ENCODE measurements at places on chromosomes 1 and 21.

- DNase-seq: no peak
These were observed 2.6 kb downstream of the COL16A1 start for GRCh38 chr1:31701091-31701736.

GRCh38 chr21:15414057-15414456 lies 315.7 kb upstream of the USP25 start:
- DNase-seq: no peak

GRCh38 chr1:161420763-161421455 lies 53.2 kb upstream of the CFAP126 start:
- DNase-seq: no peak

GRCh38 chr21:41501919-41502318 lies 6.0 kb downstream of the TMPRSS2 start:
- DNase-seq: no peak

GRCh38 chr1:183251101-183251958 lies 65.3 kb downstream of the LAMC2 start:
- no peak for DNase-seq

DNA sequence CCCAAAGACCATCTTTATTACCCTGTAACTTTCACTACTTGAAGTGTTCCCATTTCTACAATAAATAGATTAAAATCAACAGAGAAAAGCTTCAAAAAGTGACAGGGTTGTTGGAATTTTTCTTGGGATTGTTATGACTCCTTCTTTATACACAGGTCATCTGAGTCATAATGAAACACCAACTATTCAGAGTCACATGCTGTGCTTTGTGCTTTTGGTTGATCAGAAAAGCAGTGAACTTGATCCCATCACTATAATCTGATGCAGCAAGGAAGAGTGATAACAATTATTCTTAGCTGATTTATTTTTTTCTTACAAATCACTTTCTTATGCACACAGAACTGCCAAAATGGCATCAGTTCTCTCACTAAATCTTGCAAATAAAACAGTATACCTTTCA lies 422.9 kb downstream of the PTBP2 start:
- no peak for DNase-seq

GRCh38 chr1:220878191-220879075 lies 810 bp upstream of the HLX start:
- no peak for DNase-seq

GRCh38 chr1:10891091-10891490 lies 94.6 kb upstream of the CASZ1 start:
- no peak for DNase-seq

DNA sequence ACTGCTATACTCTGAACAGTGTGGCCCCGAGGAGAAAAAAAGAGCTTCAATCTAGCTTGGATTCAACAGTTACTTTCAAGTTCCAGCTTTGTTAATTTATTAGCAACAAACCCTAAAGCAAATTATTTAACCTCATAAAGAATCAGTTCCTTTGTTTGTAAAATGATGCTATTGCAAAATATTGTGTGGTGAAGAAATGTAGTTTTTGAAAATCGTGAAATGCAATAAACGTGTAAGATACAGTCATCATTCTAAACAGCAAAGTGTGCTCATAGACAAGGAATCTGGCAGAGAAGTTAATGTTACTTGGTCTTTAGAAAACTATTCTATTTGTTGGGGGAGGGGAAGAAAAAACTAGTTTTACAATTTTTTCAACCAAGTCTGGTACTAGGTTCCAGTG lies 297.6 kb upstream of the ADGRL4 start:
- no peak for DNase-seq

- DNase-seq: no peak
These were observed 15.2 kb upstream of the GPR153 start for GRCh38 chr1:6275826-6276782.

DNA sequence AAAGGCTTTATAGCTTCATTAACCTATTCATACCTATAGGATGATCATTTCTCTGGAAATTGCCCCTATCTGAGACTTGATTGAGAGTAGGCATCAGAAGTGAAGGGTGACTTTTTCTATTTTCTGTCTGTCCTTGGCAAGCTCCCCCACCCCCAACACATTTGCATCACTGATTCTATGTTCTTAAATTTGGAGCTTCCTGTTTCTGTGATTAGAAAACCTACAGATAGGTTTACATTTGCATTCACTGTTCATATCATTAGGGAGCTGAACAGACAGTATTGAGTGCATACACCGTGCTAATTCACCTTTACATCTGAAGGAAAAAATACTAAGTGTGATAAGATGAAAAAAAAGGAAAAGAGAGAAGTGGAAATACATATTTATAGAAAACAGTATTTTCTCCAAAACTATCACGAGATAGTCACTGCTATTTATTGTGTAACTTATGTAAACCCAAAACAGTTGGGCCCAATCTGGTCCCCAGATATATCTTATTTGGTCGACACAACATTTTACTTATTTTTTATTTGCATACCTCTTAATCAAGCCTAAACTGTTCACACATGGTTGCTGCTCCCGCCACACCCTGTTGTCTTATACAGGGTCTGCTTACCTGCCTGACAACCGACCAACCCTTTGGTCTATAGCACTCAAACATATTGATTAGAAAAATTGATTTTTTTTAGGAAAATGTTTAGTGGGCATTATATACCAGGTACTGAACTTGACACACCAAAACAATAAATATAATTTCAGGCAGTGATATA lies 218.8 kb downstream of the NTNG1 start:
- no peak for DNase-seq

GRCh38 chr1:229344139-229344538 lies 1.3 kb upstream of the CCSAP start:
- no peak for DNase-seq

DNA sequence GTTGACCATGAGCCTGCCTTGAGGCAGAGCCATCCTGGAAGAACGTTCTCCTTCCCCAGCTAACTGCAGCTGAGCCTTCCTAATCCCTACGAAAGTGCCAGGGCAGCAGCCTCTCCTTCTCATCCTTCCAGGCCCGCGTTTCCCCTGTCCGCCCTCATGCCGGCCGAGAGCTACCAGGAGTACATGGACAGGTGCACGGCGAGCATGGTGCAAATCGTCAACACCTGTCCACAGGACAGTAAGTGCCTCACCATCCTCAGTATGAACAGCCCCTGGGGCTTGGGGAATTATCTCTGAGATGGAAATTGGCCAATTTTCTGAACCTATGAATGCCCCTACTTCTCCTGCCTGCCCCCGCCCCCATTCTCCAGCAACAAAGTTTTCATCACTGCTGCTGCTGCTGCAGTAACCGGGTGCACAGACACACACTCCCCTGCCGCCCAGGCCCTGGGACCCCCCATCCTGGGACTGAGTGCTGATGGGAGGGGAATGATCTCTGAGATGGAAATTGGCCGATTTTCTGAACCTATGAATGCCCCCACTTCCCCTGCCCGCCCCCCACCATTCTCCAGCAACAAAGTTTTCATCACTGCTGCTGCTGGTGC lies 39.6 kb downstream of the UBASH3A start:
- no peak for DNase-seq

- DNase-seq: peak; percentile 48
These were observed 58.7 kb downstream of the RUNX3 start for GRCh38 chr1:24871306-24871901.

GRCh38 chr1:200247518-200247917 lies 162.3 kb downstream of the ZNF281 start:
- no peak for DNase-seq

- no peak for DNase-seq
These were observed 160.8 kb downstream of the DISP1 start for GRCh38 chr1:222975472-222976122.

GRCh38 chr1:176494436-176494835 lies 31.5 kb downstream of the PAPPA2 start:
- no peak for DNase-seq

- no peak for DNase-seq
These were observed 68.5 kb upstream of the ADAM30 start for GRCh38 chr1:119964673-119965363.

DNA sequence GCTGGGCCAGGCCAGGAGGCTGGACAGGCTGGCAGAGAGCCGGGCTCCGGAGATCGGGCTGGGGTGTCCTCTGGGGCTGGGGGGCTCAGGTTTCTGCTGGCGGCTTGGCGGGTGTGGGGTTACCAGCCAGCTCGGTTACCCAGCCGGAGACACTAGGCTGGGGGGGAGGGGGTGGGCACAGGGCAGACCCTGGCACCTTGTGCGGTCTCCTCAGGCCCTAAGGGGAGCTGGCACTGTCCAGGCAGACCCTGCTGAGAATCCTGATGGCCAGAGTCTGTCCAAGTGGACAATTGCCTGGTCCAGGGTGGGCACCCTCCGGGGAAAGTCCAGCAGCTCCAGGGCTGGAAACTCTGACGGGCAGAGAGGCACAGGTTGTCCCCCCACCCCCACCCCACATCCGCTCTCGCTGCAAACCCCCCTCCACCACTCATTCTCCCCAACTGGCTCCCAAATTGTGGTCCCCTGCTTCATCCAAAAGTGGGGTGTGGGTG lies 6.7 kb downstream of the ZBTB7B start:
- no peak for DNase-seq

DNA sequence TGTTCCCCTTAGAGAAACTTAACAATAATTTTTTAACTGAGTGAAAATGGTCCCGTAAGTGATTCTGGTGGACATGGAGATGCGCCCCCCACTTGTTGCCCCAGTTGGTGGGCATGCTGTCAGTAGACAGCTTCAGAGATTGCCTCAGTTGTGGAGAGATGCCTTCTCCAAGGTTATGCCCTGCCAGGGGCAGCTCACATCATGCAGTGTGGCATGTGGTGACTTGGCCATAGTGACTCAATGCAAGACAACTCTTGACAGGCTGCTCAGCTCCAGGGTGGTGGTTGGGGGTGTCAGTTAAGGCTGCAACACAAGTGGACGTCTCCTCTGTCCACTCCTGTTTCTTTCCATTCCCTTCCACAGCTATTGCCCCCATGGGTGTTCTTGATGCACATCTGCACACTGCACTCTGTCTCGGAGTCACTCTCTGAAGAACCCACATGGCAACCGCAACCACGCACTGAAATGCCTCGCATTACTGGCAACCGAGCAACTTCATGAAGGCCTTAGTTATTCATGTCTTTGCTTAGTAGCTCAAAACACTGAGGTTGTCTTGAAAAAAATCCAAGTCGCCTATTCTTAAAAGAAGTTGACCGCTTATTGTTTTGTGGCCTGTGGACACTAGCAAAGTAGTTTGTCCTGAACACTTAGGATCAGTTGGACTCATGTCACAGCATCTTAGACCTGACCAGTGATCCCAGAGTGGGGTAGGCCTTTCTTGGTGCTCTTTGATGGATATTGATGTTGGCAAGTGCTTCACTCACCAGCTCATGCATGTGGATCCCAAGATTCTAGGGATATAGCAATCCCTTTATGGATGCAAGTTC lies 54.8 kb upstream of the USP1 start:
- DNase-seq: no peak

GRCh38 chr1:198437332-198437731 lies 103.1 kb downstream of the ATP6V1G3 start:
- DNase-seq: no peak

GRCh38 chr1:18949686-18950400 lies 6.6 kb downstream of the IFFO2 start:
- no peak for DNase-seq

DNA sequence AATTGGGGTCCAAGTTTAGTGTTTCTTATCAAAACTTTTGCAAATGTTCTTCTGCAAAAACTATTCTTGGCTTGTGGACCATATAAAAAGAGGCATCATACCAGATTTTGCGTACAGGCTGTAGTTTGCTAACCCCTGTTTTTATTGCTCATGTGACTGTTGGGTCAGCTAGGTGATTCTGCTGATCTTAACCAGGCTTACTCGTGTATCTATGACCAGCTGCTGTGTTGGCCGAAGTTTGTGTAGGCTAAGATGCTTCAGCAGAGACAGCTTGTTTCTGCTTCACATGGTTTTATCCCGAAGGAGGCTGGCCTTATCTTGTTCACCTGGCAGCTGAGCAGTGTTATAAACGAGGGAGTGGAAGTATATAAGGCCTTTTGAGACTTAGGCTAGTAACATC lies 38.2 kb downstream of the POU2F1 start:
- no peak for DNase-seq

DNA sequence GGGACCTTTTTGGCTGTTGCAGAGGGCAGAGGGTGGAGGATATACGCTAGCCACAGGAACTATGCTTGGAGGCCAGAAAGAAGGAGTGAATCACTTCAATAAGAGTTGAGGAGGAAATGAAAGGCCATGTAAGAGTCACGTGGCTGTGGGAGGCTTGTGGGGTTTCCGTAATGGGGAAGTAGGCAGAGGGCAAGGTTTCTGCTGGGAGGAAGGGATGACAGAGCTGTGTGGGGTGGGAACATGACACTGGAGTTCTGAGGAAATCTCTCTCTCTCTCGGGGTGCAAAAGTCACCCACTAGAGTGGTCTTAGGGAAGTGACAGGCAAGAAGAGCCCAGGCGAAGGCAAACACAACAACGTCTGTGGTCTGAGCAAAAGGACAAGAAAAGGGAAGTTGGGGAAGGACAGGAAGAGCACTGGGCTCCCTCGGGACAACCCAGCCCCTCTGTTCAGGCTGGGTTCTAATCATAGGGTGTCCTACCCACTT lies 3.9 kb upstream of the CD1C start:
- DNase-seq: no peak

All from CD8-positive, alpha-beta T cell (primary cell).